Brain microvascular endothelial cell (primary cell): ENCODE measurements at places on chromosomes 5 and 9.
A peak's percentile ranks its signal among the peaks of the same experiment; 100 is the strongest.

GRCh38 chr5:44839018-44839681 lies 30.4 kb downstream of the MRPS30 start:
- DNase-seq = no peak

- DNase-seq = no peak
Observed at GRCh38 chr9:85129514-85129913, 460.0 kb downstream of the NTRK2 start.

- no peak for DNase-seq
Observed at GRCh38 chr5:178378527-178379484, 146.2 kb upstream of the PHYKPL start.

DNA sequence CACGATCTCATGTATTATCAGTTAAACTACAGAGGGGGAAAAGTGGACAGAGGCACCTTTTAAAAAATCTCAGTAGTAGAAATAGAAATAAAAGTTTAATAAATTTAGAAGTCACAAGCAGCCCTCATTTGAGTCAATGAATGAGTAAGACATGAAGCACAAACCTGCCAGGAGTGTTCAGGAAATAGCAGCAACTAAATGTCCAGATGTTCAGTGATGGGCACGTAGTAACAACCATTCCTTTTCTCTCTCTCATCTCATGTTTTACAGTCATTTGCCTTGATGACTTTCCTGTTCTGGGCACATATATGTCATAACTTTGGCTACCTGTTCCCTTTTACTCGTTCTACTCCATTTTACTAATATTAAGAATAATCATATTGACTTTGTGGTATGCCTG lies 17.7 kb downstream of the ISOC1 start:
- DNase-seq = no peak

DNA sequence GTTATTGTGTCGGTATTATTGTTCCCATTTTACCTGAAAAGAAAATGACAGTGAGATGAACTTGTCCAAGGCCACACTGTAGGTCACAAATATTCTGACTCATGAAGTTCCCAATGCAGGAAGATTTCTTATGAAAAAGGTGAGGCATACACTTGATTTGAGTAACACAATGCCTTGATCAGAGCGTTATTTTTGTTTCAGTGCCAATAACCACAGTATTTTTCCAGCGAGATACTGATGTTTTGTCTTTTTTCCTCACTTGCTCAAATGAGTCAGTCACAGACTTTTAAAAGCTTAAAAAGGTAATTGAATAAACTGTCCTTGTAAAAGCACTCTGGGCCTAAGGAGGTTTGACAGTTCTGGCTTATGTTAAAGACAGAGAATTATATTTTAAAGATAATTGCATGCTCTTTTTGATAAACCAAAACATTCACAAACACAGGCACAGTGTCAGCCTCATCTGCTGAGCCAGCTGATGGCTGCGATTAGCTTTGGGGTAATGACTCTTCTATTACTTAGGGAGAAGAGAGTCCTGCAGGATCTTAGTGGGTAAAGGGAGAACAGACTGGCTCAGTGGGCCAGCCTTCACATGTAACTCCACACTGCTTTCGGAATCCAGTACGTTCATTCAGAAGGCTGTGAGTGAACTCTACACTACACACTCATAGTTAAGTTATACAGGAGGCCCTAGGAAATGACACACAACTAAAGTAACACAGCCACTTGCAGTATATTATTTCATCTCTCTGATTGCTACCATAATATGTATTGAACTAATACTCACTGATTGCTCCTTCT lies 165.5 kb upstream of the CD180 start:
- peak; percentile 56 for DNase-seq

- DNase-seq = peak; percentile 14
Observed at GRCh38 chr9:96646081-96646991, 8.8 kb downstream of the PRXL2C start.

DNA sequence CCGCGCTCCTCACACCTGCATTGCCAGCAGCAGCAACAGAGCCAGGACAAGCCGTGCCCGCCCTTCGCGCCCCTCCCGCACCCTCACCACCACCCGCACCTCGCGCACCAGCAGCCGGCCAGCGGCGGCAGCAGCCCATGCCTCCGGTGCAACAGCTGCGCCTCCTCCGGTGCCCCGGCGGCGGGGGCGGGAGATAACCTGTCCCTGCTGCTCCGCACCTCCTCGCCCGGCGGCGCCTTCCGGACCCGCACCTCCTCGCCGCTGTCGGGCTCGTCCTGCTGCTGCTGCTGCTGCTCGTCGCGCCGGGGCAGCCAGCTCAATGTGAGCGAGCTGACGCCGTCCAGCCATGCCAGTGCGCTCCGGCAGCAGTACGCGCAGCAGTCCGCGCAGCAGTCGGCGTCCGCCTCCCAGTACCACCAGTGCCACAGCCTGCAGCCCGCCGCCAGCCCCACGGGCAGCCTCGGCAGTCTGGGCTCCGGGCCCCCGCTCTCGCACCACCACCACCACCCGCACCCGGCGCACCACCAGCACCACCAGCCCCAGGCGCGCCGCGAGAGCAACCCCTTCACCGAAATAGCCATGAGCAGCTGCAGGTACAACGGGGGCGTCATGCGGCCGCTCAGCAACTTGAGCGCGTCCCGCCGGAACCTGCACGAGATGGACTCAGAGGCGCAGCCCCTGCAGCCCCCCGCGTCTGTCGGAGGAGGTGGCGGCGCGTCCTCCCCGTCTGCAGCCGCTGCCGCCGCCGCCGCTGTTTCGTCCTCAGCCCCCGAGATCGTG lies 517 bp downstream of the KCNN2 start:
- DNase-seq = no peak

DNA sequence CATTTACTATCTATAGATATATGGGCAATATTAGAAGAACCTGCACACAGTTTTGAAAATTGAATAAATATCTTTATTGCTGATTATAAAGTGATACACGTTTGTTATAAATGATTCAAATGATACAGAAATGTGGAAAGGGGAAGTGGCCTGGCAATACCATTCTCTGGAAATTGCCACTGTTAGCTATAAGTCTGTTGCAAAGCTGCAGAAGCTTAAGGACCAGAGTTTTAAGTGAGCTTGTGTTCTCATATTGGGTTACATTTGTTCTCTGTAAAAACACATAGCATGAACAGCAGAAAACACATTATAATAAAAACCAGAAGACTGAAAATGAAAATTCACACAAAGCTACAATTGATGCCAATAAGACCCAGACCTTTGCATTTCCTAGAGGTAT lies 59.6 kb downstream of the RASGRF2 start:
- no peak for DNase-seq

DNA sequence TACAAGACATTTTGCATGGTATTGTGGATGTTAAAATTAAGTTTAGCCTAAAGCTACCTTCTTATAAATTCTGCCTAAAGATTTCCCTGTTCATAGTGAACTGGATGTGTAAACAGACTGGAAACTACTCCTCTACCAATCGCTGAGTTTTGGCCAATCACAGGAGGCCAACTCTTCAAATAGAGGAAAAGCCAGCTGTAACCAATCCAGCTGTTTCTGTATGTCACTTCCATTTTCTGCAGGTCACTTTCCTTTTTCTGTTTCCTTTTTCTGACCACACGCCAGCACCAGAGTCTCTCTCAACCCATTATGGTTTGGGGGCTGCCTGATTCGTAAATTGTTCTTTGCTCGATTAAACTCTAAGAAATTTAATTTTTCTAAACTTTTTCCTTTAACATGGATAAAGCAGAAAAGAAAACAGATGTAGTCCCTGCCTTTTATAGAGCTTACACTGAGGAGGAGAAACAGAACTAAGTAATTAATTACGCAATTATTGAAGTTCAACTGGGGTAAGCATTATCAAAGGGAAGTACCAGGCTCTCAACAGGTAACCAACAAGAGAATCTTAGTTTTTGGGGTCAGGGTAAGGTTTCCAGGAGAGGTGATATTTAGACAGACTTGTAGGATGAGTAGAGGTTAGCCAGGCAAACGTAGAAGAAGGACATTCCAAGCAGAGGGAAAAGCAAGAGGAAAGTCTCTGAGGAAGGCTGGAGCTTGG lies 27.7 kb downstream of the RANBP3L start:
- no peak for DNase-seq

DNA sequence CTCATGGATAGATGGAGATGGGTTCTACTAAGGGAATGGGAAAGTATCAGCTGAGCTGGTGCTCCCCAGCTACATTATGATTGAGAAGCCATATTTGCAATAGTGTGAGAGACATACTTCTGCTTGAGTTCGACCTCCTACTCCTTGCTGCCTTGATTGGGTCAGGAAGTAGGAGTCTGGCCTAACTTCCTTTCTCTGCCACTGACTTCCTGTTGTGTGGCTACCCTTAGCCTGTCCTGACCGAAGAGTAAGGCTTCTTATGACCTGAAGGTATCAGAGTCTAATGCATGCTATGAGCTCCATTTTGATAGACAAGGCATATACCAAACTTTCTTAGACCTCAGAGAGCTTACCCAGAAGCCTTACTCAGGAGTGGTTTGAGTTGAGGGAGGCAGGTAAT lies 53.9 kb downstream of the OSTF1 start:
- no peak for DNase-seq

- no peak for DNase-seq
Observed at GRCh38 chr5:66238435-66238834, 94.3 kb downstream of the SREK1 start.

DNA sequence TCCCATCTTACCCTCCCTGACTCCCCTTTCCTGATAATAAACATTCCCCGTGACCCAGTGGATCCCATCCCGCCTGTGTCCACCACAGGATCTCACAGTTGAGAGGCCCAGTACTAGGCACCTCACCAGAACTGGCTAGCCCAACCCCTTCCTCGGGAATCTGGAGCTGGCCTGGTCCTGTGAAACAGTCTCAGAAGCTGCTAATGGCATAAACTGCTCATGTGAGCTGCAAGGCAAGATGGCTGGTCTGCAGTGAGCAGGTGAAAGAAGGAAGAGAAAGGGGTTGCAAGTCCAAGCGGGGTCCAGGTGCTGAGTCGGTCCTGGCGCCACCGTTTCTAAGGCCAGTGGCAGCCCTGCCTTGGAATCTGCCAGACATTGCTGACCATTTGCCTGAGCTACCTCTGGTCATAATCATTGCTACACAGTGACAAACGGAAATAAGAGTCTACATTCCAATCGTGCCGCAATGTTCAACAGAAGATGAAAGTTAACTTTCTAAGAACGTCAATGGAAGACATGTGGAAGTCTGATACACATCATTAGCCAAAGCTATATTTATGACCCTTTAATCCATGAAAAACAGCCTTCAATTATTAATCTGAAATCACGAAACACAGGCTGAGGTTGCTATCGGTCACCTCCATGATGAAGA lies 33.7 kb downstream of the DNAH5 start:
- no peak for DNase-seq

- no peak for DNase-seq
Observed at GRCh38 chr5:137142346-137142745, 356.8 kb downstream of the SPOCK1 start.

DNA sequence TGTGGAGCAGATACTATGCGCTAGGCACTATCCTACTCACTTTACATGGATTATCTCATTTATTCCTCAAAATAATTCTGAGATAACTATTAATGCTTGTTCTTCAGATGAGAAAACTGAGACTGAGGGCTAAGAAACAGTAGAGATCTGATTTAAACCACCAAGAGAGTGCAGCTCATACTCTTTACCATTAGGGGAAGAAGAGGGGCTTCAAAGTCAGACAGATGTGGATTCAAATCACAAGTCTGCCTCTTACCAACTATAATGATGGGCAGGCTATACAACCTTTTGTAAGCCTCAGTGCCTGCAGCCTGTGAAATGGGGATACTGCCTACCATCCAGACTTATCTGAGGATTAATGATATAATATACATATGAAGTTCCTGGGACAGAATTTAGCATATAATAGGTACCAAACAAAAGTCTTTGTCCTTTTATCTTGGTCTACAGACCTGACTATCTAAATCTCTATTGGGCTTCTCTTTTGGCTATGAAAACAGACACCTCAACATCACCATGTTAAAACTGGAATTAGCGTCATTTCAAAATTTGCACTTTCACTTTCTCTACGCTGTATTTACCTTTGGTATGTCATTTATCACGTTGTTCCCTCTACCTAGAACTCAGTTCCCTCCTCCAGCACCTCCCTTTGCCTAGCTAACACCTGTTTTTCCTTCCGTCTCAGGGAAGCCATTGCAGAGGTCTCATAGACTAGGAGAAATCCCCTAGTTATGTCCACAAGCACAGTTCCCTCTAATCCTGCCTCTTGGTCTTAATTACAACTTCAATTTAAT lies 13.8 kb upstream of the TMEM267 start:
- no peak for DNase-seq
